T-helper 17 cell (primary cell): ENCODE measurements at places on chromosomes 3 and 15.

DNA sequence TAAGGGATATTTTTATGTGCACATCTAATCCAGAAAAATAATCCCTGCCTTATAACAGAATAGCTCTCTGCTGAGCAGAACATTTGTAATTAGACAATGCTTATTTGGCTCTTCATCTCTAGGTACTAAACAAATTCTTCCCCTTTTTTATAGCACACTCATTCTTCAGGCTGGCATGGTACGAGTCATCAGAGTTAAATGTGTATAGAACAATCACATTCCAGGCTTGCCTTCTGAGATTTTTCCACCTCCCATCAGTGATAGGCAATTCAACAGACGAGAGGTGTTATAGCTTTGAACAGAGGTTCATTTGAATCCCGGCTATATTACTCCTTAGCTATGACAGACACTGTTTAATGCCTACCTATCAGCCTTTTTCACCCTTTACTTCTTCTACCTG lies 21.4 kb upstream of the SPPL2A start:
- DNase-seq, result no peak

- DNase-seq, result no peak
Measured at GRCh38 chr15:25060472-25060803, 105.7 kb downstream of the SNRPN start.

GRCh38 chr15:66714543-66714981 lies 12.5 kb downstream of the SMAD6 start:
- no peak for DNase-seq

- DNase-seq, result no peak
Measured at GRCh38 chr3:111910806-111911205, 51.7 kb downstream of the PHLDB2 start.

DNA sequence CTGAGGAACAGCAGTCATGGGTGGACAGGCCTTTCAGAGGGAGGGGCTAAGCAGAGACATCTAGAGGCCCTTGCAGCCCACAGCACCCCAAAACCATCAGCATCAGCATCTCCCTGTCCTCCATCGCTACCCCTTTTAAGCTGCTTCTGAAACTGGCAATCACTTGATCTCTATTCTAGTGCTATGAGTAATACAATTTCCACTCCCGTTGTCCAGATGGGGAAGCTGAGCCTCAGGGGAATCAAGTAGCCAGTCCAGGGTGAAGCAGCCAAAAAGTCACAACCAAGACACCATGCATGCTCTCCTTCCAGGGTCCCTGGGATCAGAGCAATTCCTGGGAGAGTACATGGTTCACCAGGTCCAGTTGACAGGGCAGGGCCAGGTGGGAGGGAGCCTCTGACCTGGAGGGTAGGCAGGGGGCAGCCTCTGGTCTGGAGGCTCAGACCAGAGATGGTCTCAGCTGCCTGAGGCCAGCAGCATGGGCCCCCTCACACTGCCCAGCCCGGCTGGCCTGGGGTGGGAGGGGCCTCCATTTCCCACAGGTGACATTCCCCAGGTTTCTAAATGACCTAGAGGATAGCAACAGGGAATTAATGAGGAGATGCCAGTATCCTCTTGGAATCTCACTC lies 30.0 kb downstream of the KLHL25 start:
- no peak for DNase-seq

GRCh38 chr3:160003520-160004128 lies 15.0 kb downstream of the IL12A start:
- no peak for DNase-seq

- no peak for DNase-seq
Measured at GRCh38 chr3:32282578-32283154, 44.2 kb downstream of the CMTM8 start.

DNA sequence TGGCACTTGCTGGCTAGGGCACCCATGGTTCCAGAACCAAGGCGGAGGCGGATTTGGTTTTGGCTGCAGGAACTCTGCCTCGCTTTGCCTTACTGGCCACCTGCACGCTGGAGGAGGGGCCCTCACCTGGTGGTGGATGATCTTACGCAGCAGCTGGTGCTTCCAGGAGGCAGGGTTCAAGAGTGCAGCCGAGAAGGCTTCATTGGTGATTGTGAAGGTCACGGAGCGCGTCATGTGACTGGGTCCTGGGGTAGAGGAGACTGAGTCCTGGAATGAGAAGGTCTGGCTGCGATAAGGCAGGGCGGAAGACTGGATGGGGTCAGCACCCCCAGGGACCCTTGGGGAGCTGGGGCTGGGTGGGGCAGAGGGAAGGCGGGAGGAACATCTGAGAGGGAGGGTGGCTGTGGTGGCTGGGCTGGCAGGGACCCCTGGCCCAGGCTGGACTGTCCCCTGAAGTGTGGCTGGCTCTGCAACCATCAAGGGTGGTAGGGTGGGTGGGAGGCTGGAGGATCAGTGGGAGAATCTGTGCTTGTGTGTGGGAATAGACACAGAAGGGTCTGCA lies 25.8 kb upstream of the GOLGA6C start:
- no peak for DNase-seq

DNA sequence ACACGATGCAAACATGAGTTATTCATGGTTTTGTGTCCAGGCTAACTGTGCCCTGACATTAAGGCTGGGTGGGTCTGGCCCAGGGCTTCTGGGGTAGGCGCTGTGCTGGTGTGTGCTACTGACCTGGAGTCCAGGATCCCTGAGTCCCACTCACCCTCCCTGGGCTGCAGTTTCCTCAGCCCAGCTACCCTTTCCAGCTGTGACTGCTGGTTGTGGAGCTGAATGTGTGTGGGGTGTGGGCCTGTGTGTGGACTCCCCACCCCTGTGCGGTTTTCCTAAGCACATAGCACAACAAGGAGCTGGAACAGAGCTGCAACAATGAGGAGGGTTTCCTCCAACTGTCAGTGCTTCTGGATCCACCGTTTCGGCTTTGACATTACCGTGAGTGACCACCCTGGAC lies 38.0 kb downstream of the SMAD3 start:
- DNase-seq, result no peak

DNA sequence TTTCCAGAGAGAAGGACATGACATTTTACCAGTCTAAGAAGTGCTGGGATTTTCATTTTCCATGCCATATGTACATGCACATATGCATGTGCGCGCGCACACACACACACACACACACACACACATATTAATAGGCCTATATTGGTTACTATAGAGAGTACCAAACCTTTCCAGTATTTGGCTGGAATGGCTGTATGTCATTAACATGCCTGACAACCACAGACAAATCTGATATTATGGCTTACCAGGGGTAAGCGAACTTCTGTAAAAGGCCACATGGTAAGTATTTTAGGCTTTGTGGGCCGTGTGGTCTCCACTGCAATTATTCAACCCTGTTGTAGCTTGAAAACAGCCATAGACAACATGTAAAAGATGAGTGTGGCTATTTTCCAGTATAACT lies 97.2 kb upstream of the TSPAN3 start:
- no peak for DNase-seq

DNA sequence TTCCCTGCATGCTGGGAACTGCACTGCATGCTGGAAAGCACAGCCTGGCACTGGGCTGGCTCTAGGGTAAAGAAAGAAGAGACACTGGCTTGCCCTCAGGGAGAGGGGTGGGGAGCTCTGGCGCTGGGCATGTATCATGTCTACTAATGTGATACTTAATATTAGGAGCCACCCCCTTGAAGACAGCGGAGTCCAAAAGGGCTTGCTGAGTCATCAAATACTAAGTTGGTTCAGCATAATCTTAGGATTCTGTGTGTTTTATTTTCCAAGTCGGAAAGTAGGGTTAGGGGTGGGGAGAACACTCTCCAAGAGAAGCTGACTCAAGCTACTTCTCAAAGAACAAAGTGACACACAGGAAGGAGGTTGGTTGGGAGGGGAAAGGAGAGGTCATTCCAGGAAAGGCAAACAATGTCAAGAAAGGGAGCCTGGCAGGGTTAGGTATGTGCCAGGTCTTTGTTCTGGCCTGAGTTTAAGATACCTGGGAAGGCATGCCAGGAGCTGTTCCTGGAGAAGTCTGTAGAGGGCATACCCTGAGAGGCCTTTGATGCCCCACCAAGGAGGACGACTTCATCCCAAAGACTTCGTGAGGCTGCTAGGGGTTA lies 237.8 kb upstream of the NR2E3 start:
- no peak for DNase-seq
